ENCODE measurements at places on chromosomes 5 and 9. TPM values are rescaled to one million over a fixed set of nuclear protein-coding genes. Genes with fewer than 3 reads are reported as not detected.
A peak's percentile ranks its signal among the peaks of the same experiment; 100 is the strongest.

GRCh38 chr9:14993061-14993800, 83.0 kb upstream of the FREM1 start:
- peak; percentile 93 for DNase-seq

GRCh38 chr5:673831-674629, 19.1 kb downstream of the TPPP start:
- no peak for DNase-seq

DNA sequence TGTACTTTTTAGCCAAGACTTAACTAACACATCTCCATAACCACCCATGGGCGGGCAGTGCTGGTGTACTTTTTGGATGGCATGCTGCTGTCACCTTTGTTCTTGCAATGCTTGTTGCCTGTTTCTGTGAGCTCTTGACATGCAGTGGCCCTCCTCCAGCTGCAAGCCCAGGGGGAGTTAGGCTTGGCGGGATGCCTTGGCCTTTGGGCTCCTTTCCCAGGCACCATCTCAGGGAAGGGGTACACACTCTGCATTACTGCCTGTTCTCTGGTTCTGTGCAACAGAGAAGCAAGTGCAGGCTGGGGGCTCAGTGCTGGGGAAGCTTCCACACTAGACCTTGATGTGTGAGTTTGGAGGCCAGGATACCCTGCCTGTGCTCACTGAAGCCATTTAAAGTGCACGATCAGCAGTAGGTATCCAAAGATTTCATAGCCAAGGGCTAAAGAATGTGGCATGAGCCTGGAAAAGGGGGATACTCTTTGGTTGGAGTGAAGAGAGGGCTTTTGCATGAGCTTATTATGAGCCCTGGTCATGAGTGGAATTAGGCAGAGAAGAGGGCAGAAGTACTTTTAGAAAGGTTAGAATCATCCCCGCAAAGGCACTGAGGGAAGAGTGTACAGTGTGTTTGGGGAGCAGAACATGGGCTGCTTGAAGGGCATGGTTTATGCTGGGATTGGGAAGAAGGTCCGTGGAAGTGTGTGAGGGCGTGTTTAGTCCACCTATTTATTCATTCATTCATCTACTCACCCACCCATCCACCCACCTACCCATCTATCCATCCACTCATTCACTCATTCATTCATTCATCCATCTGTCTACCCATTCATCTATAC, 22.5 kb downstream of the PSAT1 start:
- DNase-seq: no peak

DMRT3 gene
- polyA plus RNA-seq: 0.20 TPM

VCAN gene
- polyA plus RNA-seq: 347 TPM

F12 gene
- polyA plus RNA-seq: not detected

TAF11L14 gene
- not detected for polyA plus RNA-seq

GRCh38 chr5:112635276-112635675, 102.4 kb upstream of the APC start:
- DNase-seq: no peak

- DNase-seq: no peak
These were observed 37.6 kb upstream of the MAST4 start for GRCh38 chr5:66558560-66558959.

GRCh38 chr9:75624998-75625397, 265.5 kb upstream of the PCSK5 start:
- no peak for DNase-seq

- DNase-seq: no peak
These were observed 28.7 kb upstream of the RXRA start for GRCh38 chr9:134297576-134297975.

DNA sequence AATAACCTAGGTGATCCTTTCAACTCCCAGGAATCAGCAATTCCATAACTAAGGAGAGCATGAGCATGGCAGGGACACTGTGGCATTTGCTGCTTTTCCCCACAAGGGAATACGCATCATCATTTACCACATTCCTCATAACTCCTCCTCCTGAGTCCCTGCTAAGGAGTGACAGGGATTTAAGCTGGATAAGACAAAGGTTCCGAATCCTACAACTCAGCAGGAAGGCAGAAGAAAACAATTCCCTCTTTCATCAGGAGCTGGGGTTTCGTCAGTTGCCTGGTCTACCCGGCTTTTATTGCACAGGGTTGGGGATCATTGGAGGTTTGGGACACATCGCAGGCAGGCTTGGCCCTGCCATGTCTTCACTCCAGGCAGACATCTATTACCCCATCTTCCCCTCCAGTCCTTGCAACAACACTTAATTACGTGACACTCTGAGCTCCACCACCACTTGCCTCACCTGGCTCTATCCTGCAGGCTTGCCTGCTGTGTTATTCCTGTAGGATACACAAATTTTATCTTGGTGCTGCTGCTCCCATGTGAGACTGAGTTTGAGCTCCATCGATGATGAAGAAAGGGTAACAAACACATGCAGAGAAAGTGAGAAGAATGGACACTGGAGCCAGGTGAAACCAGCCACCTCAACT, 563.0 kb upstream of the KLF4 start:
- DNase-seq: no peak

STOM gene
- 74.8 TPM for polyA plus RNA-seq

DNA sequence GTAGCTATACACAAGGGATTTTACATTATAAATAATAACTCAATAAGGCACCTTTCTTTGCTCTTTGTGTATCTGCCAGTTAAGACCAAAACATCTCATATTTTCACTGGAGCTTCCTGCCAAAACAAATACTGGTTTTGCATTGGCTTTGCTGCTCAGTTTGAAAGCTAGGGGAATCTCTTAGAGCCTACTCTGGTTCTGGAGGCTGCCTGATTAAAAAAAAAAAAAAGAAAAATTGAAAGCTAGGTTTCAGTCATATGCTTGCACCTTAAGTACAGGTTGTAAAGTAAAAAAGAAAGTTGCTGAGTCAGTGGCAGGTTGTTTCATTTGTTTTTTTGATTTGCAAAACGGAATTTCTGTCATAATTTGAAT, 2.3 kb downstream of the DENND4C start:
- peak; percentile 34 for DNase-seq

GRCh38 chr5:122400938-122401337, 88.9 kb downstream of the SNCAIP start:
- peak; percentile 57 for DNase-seq

DNA sequence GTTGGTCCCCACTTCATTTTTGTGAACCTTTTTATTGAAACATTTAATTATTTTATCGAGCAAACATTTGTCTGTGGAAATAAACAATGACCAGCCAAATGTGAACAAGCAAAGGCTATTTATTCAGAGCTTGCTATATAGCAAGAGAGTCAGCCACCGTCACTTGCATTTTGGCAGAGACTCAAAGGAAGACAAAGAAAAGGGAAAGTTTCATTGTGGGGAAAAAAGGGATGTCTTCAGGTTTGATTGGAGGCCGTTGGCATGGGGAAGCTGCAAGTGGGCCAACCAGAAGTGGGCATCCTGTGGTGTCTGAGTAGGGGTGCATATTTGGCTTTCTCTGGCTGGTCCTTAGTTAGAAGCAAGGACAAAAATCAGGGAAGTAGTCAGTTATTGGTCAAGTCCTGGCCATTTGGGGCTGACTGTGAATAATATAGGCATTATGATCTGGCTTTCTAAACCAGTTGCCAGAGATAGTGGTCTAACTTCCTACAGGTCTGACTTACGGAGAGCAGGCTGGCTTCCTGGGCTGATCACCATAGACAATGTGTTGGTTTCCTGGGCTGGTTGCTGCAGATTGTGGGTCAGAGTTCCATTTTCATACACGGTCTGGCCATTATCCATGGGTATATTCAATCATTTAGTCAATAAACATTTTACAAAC, 16.6 kb downstream of the ENC1 start:
- DNase-seq: no peak

GRCh38 chr9:5868235-5868634, 22.5 kb upstream of the MLANA start:
- no peak for DNase-seq

GRCh38 chr9:93677048-93677571, 100.7 kb downstream of the PHF2 start:
- DNase-seq: no peak

DNA sequence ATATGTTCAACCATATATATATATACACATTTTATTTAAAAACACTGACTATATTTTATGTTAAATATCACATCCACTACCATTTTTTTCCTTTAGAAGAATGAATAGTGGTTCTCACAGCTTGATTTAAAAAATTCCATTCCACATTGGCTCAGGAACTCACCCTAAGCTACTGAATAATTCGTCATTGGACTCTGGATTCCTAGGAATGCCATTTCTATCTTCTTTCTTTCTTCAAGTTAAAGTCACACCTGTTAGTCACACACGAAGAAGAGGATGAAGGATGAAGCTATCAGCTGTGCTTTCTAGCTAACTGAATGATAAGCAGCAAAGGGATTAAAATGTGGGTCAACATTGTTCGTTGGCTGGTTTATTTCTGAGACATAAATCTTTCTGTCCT, 7.9 kb downstream of the ELOVL7 start:
- DNase-seq: no peak

PCDHGB5 gene
- polyA plus RNA-seq: 7.7 TPM

GRCh38 chr5:149749481-149750365, 19.6 kb downstream of the PPARGC1B start:
- no peak for DNase-seq

DNA sequence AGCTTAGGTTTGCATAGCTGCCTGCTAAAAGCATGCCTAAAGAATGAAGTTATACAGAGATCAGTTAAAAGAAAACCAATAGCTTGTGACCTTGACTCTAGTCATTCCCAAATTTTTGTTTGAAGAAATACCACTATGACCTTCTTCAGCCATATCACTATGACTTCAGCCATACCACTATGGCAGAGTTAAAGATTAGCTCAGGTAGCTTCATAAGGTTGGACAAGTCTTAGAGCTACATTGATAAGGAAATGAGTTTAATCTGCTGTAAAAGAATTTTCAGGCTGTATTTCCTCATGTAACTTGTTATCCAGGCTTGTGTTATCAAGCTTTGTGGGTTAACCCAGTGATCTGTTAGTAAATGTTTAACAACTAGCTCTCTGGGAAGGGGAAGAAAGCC, 30.7 kb downstream of the C6 start:
- DNase-seq: no peak

DMAC1 gene
- polyA plus RNA-seq: 76.7 TPM

- DNase-seq: no peak
These were observed 28.4 kb upstream of the SHC3 start for GRCh38 chr9:89207026-89207425.

BAAT gene
- 0.43 TPM for polyA plus RNA-seq

DNA sequence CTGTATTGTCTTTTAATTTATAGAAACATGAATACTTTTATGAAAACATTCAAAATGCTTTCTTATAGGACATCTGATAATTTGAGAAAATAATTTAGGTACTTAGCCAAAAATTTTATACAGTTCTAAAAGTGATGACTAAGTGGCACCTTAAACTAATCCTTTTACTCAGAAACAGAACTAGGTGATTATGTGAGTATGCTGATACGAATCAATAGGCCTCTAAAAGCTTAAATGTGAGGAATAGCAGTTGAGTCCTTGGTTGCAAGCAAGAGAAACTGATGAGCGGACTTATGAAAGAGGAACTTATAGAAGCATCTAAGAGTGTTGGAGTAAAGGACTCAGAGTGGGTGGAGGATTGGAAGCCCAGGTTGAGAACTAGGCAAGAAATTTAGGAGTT, 26.4 kb downstream of the ANXA1 start:
- DNase-seq: no peak

Data from muscle of arm (tissue), 14 donors.